ENCODE measurements at places on chromosomes 6 and 20.
A peak's percentile ranks its signal among the peaks of the same experiment; 100 is the strongest.

DNA sequence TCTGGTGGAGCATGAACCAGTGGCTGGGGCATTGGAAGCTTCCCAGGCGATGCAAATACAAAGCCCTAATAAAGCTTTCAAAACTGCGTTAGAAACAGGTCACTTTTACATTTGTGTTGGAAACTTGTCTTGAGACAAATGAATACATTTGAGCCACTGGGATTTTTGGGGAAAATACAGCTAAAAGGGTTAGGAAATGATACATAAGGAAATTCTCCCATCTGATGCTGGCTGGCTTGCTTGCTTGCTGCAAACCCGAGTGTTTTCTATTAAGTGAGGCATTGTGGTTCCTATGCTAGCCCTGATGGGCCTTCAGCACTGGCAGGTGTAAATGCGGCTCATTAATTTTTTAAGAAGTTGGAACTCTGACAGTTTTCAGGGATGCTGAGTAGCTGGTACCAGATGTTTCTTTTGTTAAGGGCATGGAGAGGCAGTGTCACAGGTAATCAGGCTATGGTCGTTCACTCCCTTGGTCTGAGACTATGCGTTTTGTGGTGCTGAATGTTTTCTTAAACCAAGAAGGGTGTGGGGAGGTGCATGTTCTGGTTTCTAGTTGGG is 35.2 kb downstream of the RREB1 start:
- no peak for DNase-seq

GRCh38 chr20:18977441-18977840 is 163.9 kb downstream of the SCP2D1 start:
- DNase-seq: no peak

- DNase-seq: no peak
Measured at GRCh38 chr6:167706313-167707109, 120.2 kb upstream of the AFDN start.

DNA sequence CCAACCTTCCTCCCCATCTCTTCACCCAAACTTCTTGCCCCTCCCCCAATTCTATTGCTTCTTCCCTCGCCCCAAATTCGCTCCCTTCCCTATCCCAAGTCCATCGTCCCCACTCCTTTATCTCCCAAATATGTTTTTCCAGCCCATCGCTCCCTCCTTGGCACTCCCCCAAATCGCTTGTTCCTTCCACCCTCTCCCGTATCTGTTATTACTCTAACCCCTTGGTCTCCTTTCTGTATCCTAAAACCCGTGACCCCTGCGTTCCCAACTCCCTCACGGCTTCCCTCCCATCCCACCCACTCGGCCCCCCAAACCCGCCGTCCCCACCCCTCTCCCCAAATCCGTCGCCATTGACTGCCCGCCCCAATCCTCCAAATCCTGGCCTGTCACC is 584 bp downstream of the MTCH1 start:
- DNase-seq: no peak

DNA sequence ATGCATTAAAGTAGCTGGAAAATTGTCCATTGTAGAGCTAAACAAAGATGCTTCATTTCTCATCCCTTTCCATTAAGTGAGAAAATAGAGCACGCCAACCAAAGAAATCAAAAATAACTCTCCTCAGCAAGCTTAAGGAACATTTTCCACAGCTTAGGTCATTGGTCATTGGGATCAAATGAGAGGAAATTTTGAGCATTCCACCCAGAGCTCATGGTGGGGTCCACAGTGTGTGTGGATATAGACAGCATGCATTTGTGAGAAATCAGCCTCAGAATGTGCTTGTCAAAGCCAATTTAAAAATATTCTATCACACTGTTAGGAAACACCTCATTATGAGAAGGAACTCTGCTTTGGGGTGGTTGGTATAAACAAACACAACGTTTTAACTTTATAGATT is 97.2 kb downstream of the HDGFL1 start:
- DNase-seq: no peak

- no peak for DNase-seq
Measured at GRCh38 chr6:90083891-90084290, 189.6 kb downstream of the GJA10 start.

GRCh38 chr20:59404749-59405148 is 104.3 kb downstream of the EDN3 start:
- DNase-seq: no peak

GRCh38 chr6:104201557-104201956 is 658.2 kb downstream of the HACE1 start:
- no peak for DNase-seq

- DNase-seq: peak; percentile 61
Measured at GRCh38 chr6:36848658-36849441, 9.6 kb upstream of the CPNE5 start.

DNA sequence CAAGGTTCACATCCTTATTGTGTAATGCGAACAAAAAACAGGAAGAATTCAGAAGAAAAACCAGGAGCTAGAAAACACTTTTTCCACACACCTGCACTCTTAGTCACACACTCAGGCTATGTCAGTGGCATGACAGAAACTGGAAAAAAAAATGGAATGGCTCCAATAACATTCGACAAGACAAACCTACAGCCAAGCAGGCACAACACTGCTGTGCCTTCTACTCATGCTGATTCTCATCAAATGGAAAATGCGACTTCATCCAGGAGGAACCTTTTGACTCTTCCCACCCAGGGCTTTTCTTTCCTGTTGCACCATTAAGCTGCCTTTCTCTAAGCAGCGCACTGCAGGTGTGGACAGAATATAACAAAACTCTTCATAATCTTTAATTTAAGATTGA is 163.2 kb upstream of the BTBD3 start:
- no peak for DNase-seq

GRCh38 chr6:16840725-16841124 is 79.5 kb upstream of the ATXN1 start:
- DNase-seq: no peak

GRCh38 chr6:131215219-131215618 is 80.0 kb downstream of the AKAP7 start:
- no peak for DNase-seq

GRCh38 chr6:125361868-125362267 is 60.1 kb upstream of the HDDC2 start:
- no peak for DNase-seq

DNA sequence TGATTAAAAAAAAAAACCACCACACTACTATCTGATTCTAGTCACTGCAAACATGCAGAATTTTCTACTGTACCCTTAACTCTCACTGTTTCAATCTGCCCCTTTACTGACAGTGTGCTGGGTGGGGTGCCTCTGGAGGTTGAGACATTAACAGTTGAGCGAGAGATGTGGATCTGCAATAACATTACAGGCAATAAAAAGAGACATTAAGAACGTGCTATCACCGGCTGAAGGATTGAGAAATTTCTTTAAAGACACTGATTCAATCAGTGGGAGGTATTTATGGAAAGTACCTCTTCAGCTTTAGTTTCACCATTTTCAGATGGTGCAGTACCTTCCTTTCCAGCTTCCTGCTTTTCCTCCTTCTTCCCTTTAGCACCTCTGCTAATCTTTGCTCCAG is 32.5 kb downstream of the HMGN3 start:
- no peak for DNase-seq

- DNase-seq: no peak
Measured at GRCh38 chr6:36025260-36025931, 955 bp upstream of the SLC26A8 start.

- no peak for DNase-seq
Measured at GRCh38 chr6:19949155-19949554, 112.0 kb downstream of the ID4 start.

GRCh38 chr20:52963131-52963530 is 9.0 kb upstream of the TSHZ2 start:
- no peak for DNase-seq

GRCh38 chr20:53609491-53610445 is 16.1 kb upstream of the ZNF217 start:
- peak; percentile 82 for DNase-seq

GRCh38 chr6:147065786-147066185 is 138.4 kb upstream of the STXBP5 start:
- no peak for DNase-seq

DNA sequence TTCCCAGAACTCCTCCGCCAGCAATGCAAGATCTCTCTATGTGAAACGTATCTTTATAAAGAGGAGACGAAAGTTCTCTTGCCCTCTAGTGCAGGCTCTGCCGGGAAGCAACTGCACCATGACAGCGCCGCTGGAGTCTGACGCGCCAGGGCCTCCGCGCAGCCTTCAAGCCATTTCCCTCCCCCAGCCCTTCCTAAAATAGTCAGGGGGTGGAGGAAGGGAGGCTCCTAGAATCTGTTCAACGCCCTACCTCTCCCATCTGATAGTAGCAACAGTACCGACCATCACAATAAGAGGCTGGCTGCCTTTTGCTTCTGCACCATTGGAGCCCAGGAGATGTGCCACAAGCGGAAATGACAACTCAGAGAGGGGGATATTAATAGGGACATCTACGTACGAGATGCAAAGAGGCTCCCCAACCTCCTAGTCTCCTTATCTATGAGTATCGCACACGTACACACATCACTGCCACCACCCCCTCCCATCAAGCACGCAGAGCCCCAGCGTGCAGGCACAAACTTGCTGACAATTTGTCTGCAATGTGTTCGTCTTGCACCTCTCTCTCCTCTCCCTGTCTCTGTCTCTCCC is 1.0 kb downstream of the SYNE1 start:
- DNase-seq: no peak

DNA sequence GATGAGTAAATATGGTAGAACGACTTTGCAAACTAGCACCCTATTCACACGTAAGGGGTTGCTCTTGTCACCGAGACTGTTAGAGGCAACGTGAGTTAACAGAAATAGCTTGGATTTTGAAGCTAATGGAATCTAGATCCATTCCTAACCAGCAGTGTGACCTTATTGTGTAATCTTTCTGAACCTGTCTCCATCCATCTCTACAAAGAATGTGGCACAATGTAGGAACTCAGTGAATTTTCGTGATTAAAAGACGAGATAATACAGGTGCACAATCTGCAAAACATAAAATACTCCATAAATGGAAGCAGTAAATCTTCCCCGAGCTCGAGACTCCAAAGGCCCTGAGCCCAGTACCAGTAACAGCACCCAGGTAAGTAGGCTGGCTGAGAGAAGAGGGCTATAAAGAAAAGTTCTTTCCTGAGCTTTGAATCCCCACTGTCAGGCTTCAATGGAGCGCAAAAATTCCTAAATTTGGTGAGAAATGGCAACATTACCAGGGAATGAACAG is 801 bp upstream of the KIFC1 start:
- DNase-seq: no peak

GRCh38 chr6:42569102-42570028 is 5.5 kb downstream of the UBR2 start:
- no peak for DNase-seq

GRCh38 chr6:141050471-141050870 is 1082.3 kb upstream of the GJE1 start:
- DNase-seq: no peak

DNA sequence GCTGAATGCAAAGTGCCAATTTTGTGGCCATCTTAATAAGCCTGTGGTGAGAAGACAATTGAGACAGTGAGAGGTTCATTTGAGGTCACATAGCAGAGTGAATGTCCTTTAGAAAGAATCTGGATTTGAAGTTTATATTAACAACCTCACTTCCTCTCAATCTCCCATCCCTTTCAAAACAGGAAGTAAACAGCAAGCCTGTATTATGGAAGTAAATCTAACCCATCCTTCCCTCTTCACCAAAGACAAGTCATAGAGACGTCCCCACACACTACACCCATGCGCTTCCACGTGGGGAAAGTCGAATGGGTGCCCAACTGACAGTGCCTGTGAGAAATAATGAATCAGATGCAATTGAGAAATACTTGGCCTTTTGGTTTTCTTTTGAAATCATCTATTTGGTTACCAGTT is 28.8 kb upstream of the CCND3 start:
- no peak for DNase-seq

DNA sequence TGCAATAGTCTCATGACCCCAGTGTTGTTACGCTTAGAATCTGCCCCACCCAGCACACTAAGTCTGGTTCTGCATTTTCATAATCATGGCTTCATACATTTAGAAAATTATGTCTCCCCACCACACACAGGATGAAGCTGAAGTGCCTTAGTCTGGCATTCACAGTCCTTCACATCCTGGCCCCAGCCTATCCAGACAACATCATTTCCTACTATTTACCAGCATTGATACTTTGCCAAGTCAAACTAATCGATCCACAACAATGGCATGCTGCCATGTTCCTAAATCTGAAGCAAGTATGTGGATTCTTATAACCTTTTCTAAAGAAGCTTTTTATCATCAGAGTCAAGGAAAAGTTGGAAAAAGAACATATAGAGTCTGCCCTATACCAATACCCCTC is 132.4 kb upstream of the FBXL4 start:
- no peak for DNase-seq

- DNase-seq: no peak
Measured at GRCh38 chr20:31472395-31473330, 2.3 kb downstream of the DEFB124 start.

DNA sequence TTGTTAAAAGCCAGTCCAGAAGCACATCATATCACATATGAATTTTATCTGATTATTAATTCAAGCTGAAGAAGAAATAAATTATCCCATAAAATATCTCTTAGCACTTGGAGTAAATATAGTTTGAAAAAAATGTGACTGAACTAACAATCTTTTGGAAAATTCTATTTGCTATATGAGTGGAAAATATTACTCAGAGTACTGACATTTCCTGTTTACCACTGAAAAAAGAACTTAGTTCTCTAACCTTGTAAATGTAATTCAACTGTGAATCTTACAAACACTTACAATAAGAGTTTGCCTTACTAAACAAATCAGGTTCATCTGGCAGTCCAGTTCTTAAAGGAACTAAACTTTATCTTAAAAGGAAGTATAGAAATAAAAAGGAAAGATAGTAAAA is 44.2 kb downstream of the MOXD1 start:
- no peak for DNase-seq

GRCh38 chr20:40710603-40711002 is 21.6 kb upstream of the MAFB start:
- DNase-seq: no peak

DNA sequence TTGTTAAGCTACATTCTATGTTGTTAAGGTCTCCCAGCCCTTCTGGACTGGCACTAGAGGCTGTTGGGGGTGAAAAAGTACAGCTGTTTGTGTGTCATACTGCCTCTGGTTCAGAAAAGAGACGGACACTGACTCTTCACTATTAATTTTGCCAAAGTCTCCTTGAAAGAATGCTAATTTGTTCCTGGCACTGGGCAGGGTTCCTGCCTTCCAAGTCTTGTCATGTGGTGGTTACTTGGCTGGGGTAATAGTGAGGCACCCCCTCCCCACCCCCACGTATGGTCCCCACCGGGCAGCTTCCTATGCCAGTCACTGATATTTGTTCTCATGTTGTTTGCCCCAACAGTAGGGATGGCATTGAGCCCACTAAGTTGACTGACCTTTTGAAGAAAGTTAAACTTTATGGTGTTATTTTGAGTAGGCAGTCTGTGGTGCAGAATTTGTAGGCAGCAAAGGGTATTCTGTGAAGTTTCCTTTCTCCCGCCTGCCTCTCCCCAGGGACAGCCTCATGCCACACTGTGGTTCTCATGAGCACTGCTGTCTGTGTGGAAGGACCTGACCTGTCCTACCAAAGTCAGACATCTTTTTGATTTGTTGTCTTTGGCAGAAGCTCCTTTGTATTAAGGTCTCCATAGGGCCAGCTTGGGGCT is 8.7 kb downstream of the CDS2 start:
- no peak for DNase-seq

Measured in HAP-1 (cell line).